ENCODE measurements at places on chromosomes 3 and 15.

DNA sequence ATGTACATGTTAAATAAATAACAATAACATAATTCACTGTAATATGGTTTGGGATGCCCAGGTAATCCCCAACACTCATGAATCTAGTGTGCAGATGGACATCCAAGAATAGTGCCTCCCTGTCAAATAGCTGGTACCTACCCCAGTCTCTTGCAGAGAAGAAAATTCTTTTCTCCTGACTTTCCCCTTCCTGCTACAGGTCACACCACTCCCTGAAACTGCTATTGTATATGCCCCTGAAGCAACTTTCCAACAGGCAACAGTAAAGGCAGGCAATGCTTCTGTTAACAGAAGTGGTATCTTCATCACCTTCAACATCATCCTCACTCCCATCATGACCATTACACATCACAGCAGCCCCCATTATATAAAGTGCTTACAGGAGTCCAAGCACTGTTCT, 431.6 kb downstream of the MAGI1 start:
- no peak for DNase-seq

DNA sequence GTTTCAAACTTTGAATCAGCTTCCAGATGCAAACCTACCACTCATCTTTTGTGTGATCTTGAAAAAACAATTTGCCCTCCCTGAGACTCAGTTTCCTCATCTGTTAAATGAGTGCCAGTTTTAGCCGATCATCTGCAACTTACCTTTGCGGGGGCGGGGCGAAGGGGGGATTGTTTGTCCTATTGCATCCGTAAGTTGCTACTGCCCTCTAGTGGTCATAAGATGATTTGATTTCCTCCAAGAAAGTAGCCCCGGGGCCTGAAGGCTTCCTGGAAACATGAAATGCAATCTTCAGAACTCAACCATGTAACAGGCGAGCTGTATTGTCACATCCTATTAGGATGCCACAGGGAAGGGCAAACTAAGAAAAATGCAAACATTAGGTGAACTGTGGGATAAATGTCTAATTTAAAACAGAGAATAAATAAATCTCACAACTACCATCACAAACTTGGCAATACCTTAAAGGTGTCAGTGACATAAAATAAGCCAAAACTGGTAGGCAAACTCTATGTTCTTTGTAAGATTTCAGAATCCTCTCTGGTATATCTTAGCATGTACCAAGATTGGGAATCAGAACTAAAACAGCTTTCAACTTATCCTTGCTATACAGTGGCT, 63.5 kb upstream of the CLDN18 start:
- DNase-seq: peak; percentile 74

- no peak for DNase-seq
These were observed 648.7 kb upstream of the DPPA4 start for GRCh38 chr3:109985943-109986555.

- peak; percentile 51 for DNase-seq
These were observed 38.6 kb downstream of the ACSBG1 start for GRCh38 chr15:78195735-78196201.

- DNase-seq: no peak
These were observed 11.8 kb upstream of the LIPC start for GRCh38 chr15:58419803-58420524.

DNA sequence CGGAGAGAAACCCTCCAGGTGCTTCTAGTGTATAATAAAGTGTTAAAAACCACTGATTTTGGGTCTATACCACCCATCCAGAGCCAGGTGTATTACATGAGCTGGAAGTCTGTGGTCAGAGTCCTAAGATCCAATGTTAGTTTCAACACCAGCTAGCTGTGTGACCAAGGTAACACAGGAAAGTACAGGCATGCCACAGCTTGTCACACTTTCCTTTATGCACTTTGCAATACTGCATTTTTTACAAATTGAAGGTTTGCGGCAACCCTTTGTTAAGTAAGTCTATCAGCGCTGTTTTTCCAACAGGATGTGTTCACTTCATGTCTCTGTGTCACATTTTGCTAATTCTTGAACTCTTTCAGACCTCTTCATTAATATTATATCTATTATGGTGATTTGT, 201.3 kb upstream of the PRICKLE2 start:
- DNase-seq: no peak

DNA sequence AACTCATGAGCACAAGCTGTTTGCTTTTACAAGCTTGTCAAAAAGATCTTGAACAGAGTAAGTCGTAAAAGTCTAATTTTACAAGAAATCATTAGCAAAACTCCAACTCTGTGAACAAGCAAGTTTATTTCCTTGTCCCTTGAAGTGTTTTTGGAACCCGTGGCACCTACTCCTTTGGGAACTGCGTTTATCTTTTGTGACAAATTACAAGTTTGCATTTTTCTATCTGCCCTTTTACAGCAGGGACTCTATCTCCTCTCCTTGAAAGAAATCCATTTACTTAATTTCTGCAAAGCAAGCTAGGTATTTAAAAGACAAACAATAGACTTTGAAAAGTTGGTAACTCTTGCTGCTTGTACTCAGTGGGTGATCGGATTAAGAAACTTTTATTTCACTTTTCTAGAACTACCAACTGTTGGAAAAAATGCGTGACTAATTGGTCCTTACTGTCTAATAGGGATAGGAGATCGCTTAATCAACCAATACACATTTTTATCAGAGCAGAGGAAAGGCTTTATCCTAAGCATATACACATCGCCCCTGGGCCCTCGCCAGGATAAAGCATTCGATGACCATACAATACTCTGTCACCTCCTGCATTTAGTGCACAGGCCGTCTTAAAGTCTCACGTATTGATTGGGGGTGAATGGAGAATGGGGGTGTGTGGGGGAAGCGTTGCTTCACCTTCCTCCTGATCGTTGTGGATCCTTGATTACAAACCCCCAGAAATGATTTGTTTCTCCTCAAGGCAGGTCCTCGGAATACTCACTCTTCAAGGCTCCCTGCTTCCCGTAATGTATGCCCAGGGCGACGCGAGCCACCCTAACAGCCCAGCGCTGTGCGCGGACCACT, 1.7 kb downstream of the PRTG start:
- no peak for DNase-seq

GRCh38 chr15:78603467-78603866, 17.3 kb downstream of the CHRNA3 start:
- DNase-seq: no peak

Data from activated CD4-positive, alpha-beta T cell treated with anti-CD3 and anti-CD28 coated beads, Interleukin-2, Interleukin-6, amounts not matched to agents 100 ng/mL and 50 ng/mL, durations not matched to agents 16 hours and 8 hours (primary cell).